CD4-positive, alpha-beta T cell treated with Interleukin-10 for 1 hour (primary cell): ENCODE measurements at places on chromosomes 6 and 20.

DNA sequence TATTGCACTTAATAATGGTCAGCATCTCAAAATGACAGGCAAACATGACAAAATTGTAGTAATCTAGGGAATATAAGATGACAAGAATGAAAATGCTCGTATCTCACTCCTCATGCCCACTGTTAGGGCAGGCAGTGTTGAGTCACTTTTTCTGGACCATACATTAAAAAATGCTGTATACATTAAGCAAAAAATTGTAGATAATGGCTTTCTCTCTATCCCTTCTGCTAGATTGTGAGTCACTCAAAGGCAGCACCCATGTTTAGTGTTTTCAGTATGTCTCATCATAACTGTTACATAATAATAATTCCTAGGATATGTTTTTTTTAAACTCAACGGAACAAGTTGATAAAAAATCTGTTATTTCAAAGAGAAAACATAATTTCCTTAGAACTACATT is 199.3 kb downstream of the TENT5A start:
- no peak for DNase-seq

DNA sequence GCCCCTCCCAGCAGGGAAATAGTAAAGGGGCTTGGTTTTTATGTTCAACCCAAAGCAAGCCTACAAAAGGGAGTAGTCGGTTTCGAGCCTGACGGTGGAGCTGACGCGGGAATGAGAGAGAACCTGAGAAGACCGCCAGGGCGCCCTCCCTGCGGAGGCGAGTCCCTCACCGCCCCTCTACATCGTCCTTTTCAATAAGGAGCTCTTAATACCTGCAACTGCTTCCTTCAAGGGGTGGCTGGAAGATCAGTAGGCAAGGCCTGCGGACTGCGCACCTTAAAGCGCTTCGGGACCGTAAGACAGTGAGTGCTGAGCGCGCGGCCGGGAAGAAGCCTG is 709 bp upstream of the ZNF76 start:
- no peak for DNase-seq

DNA sequence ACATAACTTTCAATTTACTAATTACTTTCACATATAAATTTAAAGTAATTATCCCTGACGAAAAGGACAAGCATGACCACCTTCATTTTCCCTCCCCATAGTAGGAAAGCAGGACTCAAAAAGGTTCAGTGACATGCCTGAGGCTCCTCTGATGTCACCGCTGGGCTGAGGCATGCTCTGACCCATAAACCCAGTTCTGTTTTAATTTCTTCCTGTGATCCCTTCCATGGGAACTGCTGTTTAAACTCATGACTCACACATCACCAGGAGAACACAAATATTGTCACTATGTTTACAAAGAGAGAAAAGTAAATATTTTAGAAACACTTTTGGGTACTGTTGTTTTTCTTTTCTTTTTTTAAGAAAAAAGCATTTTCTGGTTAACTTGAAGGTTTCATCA is 38.0 kb upstream of the NR2E1 start:
- DNase-seq = no peak

DNA sequence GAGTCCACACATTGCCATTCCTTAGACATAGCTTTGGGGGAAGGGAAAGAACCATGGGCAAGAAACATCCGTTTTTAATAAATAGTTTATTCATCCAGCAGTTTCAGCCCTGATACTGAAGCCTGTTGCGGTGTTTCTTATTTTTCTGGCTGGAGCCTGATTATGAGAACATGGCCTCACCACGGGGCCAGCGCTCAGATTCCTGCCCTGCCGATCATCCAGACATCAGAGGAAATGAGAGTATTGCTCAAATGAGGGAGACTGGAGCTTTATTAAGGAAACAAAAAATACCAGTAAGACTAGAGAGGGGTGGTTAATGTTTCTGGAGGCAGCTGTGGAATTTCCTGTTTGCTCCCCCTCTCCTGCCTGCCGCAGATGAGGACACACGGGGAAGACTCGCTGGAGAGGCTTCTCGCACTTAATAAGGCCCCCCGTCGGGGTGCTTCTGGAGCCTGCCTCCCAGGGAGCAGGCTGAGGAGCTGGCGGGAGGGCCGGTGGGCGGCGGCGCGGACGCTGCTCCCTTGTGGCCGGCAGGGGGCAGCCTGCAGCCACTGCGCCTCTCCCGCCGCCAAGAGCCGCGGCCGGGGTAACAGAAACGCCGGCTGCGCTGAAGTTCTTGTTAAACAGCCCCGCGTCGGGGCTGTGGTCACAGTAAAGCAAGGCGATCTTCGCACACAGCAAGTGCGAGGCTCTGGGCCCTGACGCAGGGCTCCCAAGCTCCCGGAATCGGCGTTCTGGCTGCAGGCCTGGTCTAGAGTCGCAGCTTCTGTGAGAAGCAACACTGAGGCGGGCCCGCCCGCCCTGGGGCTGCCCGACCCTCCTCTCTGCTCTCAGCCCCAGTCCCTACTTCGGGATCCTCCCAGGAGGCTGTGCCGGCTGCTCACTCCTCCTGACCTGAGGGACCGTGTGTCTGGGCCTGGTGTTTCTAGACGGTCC is 17.5 kb downstream of the LEMD2 start:
- DNase-seq = peak; percentile 64

DNA sequence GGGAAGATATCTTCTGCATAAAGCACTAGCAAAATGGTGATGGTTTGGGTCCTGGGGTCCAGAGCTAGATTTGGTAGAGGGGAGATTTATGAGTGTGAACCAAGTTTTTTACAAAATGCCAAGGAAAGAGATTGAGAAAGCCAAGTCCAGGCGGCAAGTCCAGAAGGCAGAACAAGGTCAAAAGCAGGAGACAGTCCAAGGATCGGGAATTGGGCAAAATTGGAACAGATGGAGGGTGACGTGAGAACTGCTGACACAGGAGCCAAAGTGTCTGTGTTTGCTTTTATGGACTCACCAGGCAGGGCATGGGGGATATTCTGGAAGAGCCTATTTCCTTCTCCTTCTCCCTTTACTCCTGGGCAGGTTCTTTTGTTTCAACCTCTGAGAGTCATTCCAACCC is 4.1 kb downstream of the NHLRC1 start:
- DNase-seq = no peak

DNA sequence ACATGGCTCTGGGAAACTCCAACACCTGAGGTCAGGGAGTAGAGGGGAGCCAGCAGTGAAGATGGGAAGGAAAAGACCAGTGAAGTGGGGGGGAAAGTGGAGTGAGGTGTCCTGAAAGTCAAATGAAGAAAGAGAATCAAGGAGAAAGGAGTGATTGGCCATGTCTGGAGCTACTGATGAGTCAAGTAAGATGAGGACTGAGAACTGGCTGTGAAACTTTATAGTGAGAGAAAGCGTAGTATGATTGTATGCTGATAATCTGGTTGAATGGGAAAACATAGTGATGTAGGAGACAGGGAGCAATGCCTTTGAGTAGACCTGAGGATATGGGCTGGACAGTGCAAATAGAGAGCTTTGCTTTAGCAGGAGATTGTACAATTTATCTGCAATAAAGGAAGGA is 183.6 kb upstream of the GMDS start:
- DNase-seq = no peak

GRCh38 chr6:79048611-79049010 is 29.4 kb downstream of the PHIP start:
- DNase-seq = peak; percentile 18

GRCh38 chr6:43509984-43510826 is at the start of gene LRRC73:
Gene LRRC73 (minus strand): TSS chr6:43510346. CDS start chr6:43509785, 561 bp downstream.
- DNase-seq = peak; percentile 82

DNA sequence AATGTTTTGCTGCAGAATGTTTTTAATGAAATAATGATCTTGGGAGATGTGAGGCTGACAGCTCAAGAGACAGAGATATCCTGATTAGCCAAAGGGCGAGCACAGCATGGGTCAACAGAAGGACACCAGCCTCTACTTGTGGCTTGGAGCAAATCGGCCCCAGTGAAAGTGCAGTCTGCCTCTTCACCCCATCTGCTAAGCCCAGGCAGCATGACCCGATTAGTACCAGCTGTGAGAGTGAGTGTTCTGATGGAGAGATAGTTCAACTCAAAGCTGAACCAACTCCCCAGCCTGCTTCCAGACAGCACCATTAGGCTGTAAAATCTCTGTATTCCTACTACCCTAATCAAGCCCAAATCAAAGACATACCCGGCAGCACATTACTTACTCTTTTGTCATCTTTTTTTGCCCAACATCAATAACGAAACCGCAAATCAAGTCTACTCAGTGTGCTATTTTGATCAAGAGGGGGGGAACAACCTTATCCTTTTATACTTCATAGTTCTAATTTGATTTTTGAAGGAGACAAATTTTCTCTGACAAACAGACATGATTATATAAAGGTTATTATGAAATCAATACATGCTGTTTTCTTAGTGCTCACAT is 514.1 kb upstream of the NRSN1 start:
- no peak for DNase-seq

DNA sequence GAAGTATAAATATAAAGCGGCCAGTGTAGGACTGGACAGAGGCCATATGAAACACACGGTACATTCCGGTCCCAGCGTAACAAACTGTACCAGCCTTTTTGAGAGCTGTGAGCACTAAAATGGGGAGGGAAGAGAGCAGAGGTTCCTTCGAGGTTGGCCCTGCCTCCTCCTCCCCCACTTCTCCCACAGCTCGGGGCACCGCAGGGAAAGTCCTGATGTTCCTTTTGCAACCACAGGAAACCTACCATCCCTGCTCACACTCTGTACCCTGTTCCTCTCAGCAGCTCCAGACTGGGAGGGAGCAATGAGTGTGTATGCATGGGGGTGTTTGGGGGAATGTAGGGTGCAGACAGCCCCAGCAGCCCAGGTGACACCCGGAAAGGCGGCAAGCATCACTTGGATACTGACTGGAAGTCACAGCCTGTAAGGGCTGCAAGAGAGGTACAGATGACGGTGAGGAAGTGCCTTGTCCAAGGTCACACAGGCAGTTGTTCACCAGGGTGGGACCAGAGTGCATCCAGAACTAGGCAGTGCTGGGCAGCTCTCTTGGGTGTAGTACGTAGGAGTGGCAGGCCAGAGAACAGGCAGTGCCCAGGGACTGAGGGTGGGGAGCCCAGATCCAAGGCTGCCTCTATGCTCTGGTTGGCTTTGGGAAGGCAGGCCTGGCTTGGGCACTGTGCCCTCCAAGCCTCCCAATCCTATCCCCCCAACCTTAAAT is 11.0 kb upstream of the ARMC12 start:
- DNase-seq = no peak

GRCh38 chr6:45949256-45949655 is 66.4 kb downstream of the CLIC5 start:
- DNase-seq = no peak

DNA sequence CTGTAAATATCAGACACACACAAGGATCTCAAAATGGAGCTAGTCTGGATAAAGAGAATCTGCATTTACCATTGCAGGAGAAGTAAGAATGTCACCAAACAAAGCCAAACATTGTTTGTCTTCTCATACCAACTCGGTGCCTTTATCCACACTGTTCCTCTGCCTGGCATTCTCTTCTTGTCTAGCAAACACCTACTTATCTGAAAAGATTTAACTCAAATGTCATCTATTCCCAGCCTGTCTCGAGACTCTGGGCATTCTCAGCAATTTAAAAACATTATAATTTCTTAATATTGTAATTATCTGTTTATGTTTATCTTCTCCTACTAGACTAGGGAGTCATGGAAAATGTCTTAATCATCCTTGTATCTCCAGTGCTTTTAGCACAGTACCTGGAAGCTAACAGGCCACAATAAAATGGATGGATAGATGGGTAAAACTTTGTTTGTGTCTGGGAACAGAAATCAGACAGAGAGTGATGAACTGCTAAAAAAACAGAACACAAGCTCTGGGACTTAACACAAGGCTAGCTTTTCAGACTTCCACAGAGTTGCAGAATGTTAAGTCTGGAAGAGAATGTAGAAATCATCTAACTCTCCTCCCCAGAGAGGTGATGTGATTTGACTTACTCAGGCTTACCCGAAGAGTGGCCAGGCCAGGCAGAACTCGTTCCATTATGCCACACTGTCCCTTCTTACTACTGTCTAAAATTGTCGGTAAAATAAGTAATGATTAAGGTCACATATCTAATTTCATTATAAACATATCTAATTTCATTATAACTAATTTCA is 42.3 kb upstream of the FAM83C start:
- no peak for DNase-seq

- DNase-seq = no peak
Observed at GRCh38 chr20:20020908-20021307, 3.7 kb downstream of the NAA20 start.

DNA sequence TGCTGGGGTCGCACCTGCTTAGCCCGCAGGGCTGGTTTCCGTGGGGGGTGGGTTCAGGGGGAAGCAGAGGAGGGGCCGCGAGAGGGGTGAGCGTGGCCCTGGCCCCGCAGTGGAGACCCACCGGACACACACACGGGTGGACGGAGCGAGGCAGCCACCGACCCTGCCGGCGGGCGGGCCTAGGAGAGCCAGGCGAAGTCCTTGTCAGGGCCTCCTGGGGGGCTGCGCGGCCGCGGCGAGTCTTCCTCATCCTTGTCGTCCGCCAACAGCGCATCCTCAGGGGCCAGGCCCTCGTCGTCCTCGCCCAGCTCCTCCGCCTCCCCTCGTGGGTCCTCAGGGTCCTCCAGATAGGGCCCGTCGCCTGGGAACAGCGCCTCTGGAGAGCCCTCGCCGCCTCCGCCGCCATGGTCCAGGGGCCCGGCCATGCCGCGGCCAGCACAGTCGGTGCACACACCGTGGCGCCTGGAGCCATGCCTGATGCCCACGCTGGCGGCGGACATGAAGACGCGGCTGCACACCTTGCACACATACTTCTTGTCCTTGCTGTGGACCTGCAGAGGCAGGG is 7.3 kb downstream of the SLC2A4RG start:
- DNase-seq = no peak

- DNase-seq = no peak
Observed at GRCh38 chr20:45576995-45577394, 2.1 kb downstream of the WFDC8 start.

GRCh38 chr6:72890671-72891070 is 268.8 kb downstream of the KCNQ5 start:
- DNase-seq = no peak

- no peak for DNase-seq
Observed at GRCh38 chr6:54681267-54681666, 165.3 kb upstream of the FAM83B start.

GRCh38 chr20:22403022-22403631 is 181.2 kb downstream of the FOXA2 start:
- no peak for DNase-seq

DNA sequence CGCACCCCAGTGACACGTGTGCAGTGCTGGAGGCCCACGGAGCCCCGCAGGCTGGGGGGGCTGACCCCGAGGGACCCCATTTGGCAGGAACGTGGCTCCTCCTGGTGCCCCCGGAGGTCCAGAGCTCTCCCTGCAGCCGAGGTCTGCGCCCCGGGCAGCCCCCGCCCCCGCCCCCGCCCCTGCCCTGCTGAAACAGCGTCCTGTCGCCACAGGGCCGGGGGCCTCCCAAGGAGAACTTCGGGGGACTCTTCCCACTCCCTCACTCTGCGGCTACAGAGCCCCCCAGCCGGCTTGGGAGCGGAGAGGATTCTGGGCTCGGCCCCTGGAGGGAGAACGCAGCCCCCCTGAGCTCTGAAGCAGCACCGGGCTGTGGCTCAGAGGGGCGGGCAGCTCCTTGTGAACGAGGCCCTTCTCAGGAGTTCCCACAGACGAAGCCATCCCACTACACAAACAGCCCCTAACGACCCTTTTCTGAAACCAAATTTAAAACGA is 115.2 kb downstream of the DLL1 start:
- DNase-seq = no peak
